ENCODE measurements at places on chromosomes 12 and 14.

GRCh38 chr12:6356374-6356820 is 14.5 kb upstream of the TNFRSF1A start:
- no peak for DNase-seq

- DNase-seq = no peak
Measured at GRCh38 chr14:84584511-84584910, 945.4 kb upstream of the FLRT2 start.

- DNase-seq = no peak
Measured at GRCh38 chr14:81148635-81149034, 72.1 kb downstream of the GTF2A1 start.

- DNase-seq = peak; percentile 78
Measured at GRCh38 chr12:109264095-109264942, 44.8 kb downstream of the FOXN4 start.

DNA sequence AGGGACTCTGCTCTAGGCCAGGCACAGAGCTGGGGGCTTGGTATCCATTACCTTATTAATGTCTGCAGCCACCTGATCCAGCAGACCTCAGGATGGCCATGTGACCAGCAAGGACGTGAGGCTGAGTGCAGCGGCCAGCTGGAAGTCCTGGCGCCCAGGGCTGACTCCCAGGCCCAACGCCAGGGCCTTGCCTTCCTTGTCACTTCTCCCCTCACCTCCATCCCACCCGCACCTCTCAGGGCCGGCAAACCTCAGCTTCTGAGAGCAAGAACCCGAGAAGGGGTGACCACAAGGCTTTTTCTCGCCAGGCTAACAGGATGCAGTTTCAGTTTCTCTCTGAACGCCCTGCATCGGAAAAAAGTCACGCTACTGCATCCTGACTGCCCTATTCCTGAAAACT is 15.4 kb downstream of the RAB35 start:
- no peak for DNase-seq
